ELR (cell line): ENCODE measurements at places on chromosomes 2 and 18.

DNA sequence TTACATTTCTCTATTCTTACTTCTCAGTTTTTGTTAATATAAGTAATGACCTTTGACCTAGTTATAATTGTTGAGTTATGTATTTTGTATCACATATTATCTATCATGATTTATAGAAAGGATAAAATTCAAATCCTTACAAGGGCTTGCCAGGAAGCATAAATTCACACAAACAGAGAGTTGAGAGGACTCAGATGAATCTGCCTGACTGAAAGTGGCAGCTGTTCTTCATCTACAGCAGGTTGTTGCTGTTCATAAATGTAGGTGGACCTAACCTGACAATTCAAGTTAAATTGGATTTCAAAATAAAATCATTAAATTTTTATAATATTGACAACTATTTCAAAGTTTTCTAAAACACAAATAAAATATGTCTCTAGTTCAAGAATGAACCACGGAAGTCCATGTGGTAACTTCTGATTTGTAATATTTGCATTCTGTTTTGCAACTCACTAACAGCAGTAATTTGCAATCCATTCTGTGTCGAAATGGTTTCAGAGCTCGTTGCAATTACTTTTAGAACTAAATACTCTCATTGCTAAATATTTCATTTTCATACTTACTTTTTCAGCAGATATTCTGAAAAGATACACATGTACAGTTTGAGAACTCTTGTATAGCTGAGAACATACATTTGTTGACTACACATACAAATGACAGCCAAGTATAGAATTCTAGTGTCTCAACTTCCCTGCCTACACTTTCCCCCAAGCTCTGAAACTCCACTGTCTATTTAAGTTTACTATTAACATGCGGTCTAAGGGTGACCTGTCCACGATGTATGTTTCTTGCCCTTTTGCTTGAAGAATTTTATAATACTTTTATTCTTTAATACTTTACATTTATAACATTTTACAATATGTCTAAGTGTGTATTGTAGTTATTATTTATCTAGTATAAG is 25.7 kb downstream of the SCN7A start:
- DNase-seq = no peak

GRCh38 chr18:55268628-55269275 is 309.5 kb upstream of the CCDC68 start:
- no peak for DNase-seq

- DNase-seq = no peak
These were observed 918.3 kb upstream of the TMEFF2 start for GRCh38 chr2:193112986-193113385.

GRCh38 chr18:8960740-8961657 is 141.5 kb upstream of the NDUFV2 start:
- peak; percentile 87 for DNase-seq

DNA sequence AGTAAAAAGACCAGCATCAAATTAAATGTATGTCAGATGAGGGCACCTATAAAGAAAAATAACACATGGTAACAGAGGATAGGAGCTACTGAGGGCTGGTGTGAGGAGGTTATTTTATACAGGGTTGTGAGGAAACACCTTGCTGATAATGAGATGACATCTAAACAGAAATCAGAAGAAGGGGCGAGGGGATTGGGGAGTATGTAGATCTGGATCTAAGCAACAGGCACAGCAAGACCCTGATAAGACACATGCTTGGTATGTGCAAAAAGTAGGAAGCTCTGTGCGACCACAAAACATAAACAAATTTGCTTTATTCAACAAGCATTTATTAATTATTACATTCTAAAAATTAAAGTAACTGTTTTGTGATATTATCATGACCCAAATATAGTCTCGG is 295.4 kb downstream of the ZEB2 start:
- no peak for DNase-seq

GRCh38 chr2:162477011-162477410 is 133.1 kb downstream of the GCA start:
- DNase-seq = peak; percentile 15

DNA sequence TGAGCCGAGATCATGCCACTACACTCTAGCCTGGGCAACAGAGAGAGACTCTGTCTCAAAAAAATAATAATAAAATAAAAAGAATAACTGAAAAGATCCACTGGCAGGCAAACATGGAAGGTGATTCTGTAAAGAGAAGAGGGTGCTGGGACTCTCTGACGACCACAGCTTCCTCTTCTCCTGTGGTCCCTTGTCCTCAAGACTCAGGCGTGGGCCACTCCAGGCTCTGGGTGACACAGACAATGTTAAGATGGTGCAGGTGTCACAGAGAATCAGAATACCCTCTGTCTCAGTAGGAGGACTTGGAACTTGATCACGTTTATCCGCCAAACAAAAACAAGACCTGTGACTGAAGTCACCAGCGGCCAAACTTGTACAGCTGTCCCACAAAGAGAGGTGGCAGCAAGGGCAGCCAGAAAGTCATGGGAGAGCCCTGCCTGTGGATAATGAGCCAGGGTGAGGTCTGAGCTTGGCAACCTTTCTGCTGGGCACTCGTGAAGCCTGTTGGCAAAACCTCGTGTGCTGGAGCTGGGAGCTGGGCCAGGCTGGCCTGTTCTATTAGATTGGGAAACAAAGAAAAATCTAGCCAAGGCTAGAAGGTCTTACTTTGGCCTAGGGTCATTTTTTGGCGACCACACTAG is 76.4 kb upstream of the ITGA6 start:
- DNase-seq = no peak

DNA sequence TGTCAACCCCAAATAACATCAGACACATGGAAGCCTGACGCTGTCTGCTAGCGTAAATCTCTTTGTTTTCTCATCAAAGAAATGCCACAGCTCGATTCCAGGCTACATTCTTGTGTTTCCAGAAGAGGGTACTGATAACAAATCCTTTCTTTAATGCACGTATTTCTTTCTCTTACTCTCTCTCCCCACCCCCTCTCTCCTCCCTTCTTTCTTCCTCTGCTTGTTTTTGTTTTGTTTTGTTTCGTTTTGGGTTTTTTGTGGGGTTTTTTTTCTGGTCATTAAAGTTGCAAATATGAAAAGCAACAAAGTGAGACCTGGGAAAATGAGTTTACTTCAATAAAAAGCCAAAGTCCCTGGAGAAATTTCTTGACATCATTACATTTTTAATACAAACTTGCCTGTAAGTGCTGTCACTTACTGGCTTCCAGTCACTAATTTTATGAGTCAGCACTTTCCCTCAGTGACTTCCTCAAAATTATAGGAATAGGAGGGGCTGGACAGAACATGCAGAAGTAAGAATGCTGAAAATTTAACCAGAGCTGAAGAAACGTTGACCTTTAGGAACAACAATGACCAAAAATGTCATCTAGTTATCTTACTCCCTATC is 106.7 kb upstream of the NABP1 start:
- peak; percentile 68 for DNase-seq

DNA sequence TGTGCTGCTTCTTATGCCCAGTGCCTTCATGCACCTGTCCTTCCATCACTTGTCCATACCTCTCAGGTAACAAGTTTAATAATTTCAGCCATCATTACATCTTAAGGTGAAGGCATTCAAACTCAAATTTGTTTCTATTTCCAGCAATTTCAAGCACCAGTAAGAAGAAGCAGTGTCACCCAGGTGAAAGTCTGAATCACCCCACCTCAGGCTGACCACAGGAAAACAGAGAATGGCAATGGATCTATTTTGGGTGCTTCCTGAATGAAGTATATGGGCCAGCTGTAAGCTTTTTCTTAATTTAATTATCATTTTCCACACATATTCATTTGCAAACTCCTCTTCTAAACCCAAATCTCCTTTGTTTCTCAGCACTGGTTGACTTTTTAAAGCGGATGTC is 372.7 kb upstream of the SOX11 start:
- no peak for DNase-seq
